ENCODE measurements at places on chromosomes 7 and 10.
A peak's percentile ranks its signal among the peaks of the same experiment; 100 is the strongest.

GRCh38 chr7:125814100-125814499 lies 884.5 kb upstream of the POT1 start:
- no peak for DNase-seq

DNA sequence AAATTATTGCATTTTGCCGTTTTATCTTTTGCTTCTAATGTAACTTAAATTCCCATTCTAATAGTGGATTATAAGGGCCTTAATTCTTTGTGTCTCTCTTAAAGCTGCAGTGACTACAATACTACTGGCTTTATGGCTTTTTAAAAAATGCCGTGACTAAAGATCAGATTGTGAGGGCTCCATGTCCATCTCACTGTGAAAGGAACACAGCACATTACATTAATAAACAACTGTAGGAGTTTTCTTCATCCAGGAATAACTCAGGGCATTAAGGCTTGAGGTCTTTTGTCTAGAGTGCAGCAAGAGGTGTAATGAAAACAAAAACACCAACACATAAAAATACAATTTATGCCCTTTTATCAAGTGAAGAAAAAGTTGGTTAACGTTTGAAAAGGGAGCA lies 205.3 kb downstream of the SKAP2 start:
- no peak for DNase-seq

- DNase-seq: no peak
These were observed 22.7 kb downstream of the AVPI1 start for GRCh38 chr10:97664282-97664850.

DNA sequence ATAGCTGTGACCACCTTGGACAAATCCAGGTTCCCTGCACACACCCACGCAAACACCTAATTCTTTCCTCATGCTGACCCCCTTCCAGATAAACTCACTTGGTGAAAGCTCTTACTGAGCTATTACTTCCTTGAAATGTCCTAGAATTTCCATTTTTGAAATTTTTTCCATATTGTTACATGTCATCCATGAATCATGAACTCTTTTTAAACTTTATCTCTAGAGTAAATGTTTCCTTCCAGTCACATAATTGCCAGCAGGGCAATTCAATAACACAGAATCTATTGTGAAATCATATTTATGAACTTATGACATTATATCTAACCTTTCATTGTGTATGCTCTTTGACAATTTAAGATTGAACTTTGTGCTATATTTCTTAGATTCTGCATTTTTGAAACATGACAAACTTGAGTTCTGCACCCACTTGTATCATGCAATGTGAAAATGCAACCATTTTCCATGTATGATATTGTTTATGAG lies 26.8 kb upstream of the FGL2 start:
- DNase-seq: no peak

- DNase-seq: no peak
These were observed 191.0 kb downstream of the LSM5 start for GRCh38 chr7:32299133-32299702.

- DNase-seq: no peak
These were observed 85.3 kb downstream of the FAM241B start for GRCh38 chr10:69715156-69715898.

DNA sequence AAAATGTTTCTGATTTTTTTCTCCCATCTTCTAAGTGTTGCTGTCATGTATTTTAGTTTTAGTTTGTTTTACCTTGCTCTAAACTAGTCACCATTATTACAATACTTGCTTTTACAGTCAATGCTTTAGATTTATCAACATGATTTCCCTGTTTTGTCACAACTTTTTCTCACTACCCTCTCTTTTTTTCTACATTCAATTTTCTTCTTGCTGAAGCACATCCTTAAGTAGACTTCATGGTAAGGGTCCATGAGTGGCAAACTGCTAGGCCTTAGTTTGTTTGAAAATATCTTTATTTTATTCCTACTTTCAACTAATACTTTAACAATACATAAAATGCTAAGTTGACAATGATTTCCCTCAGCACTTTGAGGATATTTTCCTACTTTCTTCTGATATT lies 173.5 kb downstream of the DNAJC1 start:
- no peak for DNase-seq

DNA sequence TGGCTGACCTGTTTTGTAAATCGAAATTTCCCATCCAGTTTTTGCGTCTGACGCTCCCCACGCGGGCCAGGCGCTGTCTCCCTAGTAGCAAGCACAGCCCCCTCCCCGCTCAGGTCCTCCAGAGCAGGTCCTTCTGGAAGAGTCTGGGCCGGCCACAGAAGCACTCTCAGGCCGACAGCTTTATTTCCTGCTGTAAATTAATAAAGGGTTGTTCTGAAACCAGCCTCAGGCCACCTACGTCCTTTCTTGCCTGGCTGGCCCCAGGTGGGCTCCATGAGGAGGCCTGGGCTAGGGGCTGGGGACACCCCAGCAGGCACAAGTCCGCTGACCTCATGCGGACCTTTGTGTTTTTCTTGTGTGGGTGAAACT lies 35.2 kb downstream of the CAMK2B start:
- no peak for DNase-seq

DNA sequence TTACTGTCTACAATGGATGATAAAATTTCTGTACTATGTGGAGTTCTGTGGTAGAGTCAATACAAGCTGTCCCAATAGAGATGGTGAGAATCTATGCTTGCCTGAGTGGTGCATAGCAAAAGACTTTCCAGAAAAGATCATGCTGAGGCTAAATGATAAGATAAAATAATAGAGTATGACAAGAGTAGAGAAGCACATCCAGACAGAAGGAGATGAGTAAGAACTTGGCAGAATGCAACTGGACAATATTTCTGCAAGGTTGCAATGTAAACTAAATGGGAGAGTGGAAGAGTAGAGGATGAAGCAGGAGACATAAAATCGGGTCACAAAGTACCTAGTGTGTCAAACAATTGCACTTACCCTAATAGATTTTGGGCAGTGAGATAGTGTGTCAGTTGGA lies 347.6 kb downstream of the MDFIC start:
- no peak for DNase-seq

- no peak for DNase-seq
These were observed 154.2 kb downstream of the SEMA3A start for GRCh38 chr7:84040355-84040754.

GRCh38 chr10:36538953-36539586 lies 586.3 kb upstream of the ANKRD30A start:
- no peak for DNase-seq

- DNase-seq: no peak
These were observed 15.2 kb downstream of the HNRNPF start for GRCh38 chr10:43393606-43394360.

- DNase-seq: no peak
These were observed 350.0 kb upstream of the GALNT17 start for GRCh38 chr7:70781922-70782311.

DNA sequence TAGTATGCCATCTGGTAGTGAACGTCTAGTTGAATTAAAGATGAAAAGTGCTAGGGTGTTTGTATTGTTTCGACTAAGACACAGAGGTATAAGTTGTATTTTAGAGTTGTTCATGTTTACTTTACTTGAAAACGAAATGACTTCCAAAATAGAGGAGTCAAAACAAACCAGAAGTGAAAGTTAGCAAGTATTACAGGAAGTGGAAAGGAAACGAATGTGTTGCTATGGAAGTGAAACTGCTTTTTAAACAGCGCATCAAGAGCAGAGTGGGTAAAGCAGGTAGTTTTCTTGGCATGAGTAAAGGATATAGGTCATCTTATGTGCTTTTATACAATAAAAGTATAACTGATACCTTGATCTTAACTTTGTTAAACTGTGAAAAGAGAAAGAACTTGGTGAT lies 20.0 kb upstream of the GALNTL5 start:
- peak; percentile 50 for DNase-seq

- DNase-seq: no peak
These were observed 709.7 kb upstream of the SEMA3D start for GRCh38 chr7:85896531-85896930.

DNA sequence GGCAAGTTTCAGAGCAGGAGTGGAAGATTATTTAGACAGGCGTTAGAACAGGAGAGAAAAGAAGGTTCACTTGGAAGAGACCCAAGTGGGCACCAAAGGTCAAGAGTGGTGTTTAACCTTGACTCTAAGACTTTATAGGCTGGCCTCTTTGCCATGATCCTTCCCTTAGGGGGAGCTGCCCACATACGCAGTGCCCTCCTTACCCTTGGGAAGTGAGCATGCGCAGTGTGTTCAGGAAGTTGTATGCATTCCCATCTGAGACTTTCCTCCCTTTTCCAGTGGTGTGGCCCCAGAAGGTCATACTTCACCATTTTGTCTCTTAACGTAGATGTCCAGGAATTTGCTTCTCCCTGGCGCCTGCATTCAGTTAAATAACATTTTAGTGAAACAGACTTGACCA lies 95.8 kb downstream of the CXCL12 start:
- no peak for DNase-seq

- DNase-seq: no peak
These were observed 123.1 kb downstream of the MBL2 start for GRCh38 chr10:52649511-52649910.

- peak; percentile 24 for DNase-seq
These were observed 780 bp downstream of the PLEKHA8 start for GRCh38 chr7:30028749-30029635.

DNA sequence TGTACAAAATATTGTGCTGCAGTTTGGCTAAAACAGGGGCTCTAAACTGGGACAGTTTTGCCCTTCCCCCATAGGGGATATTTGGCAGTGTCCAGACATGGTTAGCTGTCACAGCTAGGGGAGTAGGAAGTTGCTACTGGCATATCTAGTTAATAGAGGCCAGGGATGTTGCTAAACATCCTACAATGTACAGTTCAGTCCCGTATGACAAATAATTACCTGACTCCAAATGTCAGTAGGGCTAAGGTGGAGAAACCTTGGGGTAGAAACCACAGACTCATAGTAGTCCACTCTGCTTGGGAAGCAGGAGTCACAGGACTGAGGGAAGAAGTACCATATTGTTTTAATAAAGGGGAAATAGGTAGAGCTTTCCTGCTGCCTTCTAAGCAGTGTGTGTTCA lies 39.8 kb downstream of the WBP1L start:
- no peak for DNase-seq

GRCh38 chr7:137772316-137772715 lies 74.5 kb downstream of the DGKI start:
- no peak for DNase-seq

- no peak for DNase-seq
These were observed 19.6 kb upstream of the MACC1 start for GRCh38 chr7:20236790-20237189.

GRCh38 chr7:22827563-22827962 lies 4.9 kb upstream of the TOMM7 start:
- DNase-seq: no peak

GRCh38 chr10:35895331-35895730 lies 253.2 kb upstream of the FZD8 start:
- no peak for DNase-seq

DNA sequence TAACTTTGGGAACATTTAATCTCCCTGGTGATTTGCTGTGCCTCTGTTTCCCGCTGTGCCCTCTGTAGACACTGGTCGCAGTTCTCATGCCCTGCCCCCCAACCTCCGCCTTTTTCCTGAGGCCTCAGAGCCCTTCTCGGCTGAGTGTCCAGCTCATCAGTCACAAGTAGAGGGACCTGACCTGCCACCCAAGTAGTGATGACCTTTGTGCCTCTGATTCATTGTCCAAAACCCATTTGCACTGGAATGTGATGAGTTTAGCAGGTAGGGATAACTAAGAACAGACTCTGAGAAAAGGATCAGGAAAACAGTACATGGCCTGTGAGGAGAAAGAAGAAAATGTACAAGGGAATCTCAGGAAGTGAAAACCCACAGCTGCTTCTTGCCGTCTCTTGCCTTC lies 58.8 kb downstream of the LANCL2 start:
- no peak for DNase-seq

- DNase-seq: no peak
These were observed 995.3 kb upstream of the PHF14 start for GRCh38 chr7:9978106-9979064.

GRCh38 chr10:31687663-31688482 lies 240.8 kb downstream of the ARHGAP12 start:
- peak; percentile 38 for DNase-seq

DNA sequence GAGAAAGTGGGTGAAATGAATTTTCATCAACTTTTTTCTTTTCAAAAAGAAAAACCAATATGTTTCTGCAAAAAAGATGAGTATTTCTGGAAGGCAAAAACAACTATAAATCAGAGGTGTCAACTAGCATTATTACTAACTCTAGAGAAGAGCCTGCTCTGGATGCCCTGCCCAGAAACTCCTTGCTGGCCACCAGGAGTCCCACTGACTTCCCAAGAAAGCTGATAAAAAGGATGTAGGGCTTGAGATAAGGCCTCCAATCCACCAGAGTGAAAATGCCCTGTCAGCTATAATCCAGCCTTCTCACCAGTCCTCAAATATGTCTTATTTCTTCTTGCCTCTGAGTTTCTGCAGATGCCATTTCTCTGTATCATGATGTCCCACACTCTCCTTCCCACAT lies 16.7 kb upstream of the FZD1 start:
- DNase-seq: no peak

DNA sequence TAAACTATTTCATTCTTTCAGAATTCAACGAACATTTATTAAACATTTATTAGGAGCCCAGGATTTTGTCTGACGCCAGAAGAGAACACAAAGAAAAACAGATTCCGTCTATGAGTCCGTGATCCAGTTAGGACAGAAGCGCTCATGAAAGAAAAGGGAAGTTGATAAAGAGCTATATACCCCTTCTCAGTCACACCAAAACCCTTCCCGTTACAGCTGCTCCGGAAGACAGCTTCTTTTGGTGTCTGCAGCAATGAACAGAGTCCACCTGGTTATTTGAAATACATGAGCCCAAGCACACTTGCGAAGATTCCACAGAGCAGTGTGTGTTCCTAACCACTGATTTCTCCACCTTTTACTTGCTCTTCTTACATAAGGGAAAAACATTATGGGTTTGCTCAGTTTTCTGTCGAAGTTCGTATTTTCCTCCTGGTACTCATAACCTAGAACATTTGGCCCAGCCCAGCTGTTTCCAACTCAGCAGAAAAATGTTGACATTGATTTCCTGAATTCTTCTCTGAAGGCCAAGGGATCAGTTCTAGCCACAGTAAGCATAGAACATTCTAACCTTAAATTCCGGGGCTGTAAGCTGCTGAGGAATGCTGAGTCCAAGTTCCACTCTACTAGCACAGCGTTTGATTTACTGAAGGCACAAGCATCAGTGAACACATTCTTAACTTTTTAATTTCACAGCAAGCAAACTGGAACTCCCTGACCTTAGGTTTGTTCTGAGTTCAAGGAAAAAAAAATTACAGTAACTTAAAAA lies 206.5 kb downstream of the SORCS1 start:
- DNase-seq: no peak

DNA sequence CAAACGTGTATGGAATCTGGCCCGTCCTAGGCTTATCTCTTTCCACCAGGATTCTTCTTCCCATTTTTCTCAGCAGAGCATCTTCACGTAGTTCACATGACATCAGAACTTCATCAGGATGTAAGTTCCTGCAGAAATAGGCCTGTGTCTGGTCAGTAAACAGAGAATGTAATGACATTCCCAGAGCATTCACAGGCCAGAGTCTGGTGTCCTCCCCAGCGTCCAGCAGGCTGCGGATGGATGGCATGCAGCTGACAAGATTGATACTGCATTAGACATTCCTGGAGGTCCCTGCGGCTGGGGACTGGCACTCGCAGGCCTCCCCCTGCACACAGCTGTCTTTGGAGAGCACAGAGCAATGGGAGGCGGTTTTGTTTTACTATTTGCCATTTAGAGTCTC lies 28.7 kb downstream of the MGMT start:
- DNase-seq: no peak

- DNase-seq: no peak
These were observed 200.2 kb downstream of the WDR37 start for GRCh38 chr10:1256432-1256725.

GRCh38 chr7:106462365-106462859 lies 177.6 kb upstream of the NAMPT start:
- peak; percentile 15 for DNase-seq

GRCh38 chr7:146366938-146367337 lies 250.3 kb downstream of the CNTNAP2 start:
- no peak for DNase-seq
